ENCODE measurements at places on chromosomes 5 and 9.
A peak's percentile ranks its signal among the peaks of the same experiment; 100 is the strongest.

DNA sequence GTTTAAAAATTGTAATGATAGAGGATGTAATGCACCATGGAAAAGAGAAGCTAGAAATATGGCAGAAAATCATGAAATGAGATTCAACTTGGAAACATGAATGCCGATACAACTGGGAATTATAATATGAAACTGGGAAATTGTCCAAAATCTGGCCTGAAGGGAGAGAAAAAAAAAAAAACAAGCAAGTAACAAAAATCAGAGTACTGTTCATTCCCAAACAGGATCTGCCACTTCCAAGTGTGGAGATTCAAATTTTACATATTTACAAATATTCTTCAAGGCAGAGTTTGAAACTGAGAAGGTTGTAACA lies 56.6 kb upstream of the MOCS2 start:
- no peak for DNase-seq

DNA sequence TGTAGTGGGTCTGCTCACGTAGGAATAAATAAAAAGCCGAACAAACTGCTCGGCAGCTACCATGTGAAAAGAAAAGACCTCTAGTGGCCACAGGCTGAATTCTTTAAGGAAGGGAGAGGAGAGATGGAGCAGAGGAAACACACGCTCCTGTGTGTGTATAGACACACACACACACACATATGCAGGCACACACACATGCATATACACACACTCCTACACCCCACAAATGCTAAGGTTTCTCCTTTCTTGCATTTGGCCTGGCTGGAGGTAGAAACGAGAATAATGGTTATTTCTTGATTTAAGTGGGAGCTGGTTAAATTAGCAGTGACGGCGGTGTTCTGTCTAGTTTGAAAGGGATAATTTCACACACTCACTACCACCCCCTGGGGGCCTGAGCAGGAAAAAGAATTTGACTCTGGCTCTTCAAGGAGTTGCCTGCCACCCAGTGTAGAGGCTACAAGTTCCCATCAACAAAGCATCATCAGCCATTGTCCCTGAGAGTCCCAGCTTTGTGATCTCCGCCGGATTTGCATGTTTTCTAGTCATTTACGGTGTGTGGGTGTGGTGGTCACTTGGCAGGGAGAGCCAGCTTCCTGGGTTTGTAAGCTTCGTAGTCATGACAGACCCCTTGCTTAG lies at the start of gene INSYN2B:
INSYN2B (minus strand) TSS at position 78 of the 636 bp plus-strand sequence. CDS start 96,597 bp downstream, outside the sequence.
- peak; percentile 51 for DNase-seq

DNA sequence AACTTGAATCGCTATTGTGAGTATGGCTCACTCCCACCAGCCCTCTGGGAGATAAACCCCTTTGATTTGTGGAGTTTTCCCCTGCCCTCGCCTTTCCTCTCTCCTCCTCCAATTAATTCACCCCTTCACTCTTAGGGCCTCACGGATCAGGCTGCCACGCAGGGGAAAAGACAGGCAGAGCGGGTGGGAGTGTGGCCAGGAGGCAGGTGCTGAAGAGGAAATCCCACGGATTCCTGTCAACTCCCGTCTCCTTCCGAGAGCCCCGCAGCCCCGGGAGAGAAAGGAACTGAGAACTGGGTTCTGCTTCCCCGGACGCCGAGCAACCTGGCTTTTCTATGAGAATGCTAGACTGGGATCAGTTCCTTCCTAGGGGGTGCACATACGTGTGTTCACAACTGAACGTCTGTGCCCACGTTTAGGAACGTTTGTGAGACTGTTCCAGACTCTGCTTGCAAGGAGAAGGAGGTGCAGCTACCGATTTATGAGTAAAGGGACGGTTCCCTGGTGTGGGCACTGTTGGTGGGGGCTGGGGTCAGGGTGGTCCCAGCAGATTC lies 314.5 kb upstream of the TLE4 start:
- peak; percentile 46 for DNase-seq

GRCh38 chr9:129242191-129242941 lies 64.3 kb upstream of the IER5L start:
- DNase-seq = no peak

DNA sequence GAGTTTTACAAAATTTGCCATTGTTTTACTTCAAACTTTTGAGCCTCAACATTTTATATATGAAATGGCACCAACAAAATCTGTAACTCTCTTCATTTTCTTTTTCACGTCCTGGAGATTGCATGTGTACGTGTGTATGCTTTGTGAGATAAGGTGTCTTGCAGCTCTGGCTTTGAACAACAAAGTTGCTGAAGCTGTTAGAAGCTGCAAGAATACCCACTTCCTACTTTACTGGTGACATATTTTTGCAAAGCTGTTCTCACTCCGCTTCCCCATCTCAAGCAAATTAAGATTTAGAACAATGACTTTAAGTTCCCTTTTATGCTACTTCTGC lies 41.8 kb downstream of the FYB1 start:
- no peak for DNase-seq

GRCh38 chr5:75681125-75681830 lies 36.0 kb downstream of the POC5 start:
- DNase-seq = no peak

GRCh38 chr9:4738866-4739586 lies 2.0 kb downstream of the AK3 start:
- DNase-seq = no peak

DNA sequence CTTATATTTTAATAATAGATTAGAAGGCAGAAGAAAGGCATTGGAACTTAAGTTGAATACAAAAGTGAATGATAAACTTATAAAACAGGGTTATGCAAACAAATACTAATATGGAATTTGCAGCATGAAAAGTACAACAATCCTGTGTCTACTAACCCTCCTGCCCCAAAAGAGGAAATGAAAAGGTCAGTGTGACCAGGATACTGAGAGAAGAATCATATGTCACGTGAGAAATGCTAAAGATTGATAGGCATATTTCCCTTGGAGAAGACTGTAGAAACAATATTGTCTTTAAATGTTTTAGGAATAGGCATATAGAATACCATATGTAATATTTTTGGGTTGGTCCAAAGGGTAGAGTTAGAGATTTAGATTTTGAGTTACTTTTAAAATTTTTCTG lies 3.8 kb downstream of the WDR36 start:
- no peak for DNase-seq
